ENCODE measurements at places on chromosomes 1 and 21. TPM values are rescaled to one million over a fixed set of nuclear protein-coding genes. Genes with fewer than 3 reads are reported as not detected.
A peak's percentile ranks its signal among the peaks of the same experiment; 100 is the strongest.

- DNase-seq = no peak
Measured at GRCh38 chr21:40646651-40647050, 200.3 kb downstream of the DSCAM start.

DNA sequence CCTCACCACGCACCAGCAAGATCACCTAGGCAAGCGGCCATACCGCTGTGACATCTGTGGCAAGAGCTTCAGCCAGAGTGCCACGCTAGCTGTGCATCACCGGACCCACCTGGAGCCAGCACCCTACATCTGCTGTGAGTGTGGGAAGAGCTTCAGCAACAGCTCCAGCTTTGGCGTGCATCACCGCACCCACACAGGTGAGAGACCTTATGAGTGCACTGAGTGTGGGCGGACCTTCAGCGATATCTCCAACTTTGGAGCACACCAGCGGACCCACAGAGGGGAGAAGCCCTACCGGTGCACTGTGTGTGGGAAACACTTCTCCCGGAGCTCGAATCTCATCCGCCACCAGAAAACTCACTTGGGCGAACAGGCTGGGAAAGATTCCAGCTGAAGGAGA is 5.0 kb downstream of the ZNF691 start:
- no peak for DNase-seq

- DNase-seq = no peak
Measured at GRCh38 chr1:53460666-53461322, 1.6 kb downstream of the DMRTB1 start.

LAMC1 gene
- 394 TPM for total RNA-seq

DNA sequence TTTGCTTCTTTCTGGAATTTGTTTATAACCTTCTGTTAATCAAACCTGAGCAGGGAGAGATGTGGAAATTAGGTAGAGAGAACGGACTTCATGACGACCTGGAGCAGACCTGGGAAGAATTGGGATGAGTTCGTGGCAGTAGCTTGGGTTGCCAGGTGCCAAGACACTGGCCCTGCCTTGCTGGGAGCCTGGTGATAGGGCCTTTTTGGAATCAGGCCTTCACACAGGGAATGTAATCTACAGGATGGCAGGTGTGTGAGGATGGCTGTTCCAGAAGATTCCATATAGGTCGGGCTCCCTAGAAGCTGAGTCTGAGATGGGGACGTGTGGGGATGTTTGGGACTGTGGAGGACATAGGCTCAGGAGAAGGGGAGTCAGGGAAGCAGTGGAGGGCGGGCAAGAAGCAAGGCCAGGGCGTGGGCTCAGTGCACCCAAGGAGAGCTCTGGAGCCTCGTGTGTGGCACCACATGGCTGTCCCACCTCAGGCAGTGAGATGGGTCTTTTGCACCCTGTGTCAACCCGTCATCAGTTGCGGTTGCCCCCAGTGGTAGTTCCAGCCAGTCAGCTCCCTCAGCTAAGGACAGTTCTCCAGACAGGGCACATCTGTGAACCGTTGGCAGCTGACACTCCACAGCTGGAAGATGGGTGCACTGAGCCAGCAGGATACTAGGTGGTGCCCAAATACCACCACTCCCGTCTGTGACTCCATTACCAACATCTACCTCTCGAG is 395.9 kb downstream of the MATN1 start:
- no peak for DNase-seq

DNA sequence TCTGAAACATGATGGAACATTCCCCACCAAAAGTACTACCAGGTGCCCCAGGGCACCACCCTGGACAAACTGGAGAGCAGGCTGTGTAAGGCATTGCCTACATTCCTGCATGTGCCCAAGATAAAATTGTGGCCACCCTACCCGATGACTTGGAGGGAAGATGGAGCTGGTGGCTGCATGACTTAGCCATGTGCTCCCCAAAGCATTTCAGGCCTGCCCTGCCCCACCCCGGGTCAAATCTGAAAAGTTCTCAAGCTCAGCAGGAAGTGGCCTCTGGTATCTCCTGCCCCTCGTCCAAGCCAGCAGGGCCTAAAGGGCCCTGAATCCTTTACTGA is 8.5 kb downstream of the CD2 start:
- no peak for DNase-seq

DNA sequence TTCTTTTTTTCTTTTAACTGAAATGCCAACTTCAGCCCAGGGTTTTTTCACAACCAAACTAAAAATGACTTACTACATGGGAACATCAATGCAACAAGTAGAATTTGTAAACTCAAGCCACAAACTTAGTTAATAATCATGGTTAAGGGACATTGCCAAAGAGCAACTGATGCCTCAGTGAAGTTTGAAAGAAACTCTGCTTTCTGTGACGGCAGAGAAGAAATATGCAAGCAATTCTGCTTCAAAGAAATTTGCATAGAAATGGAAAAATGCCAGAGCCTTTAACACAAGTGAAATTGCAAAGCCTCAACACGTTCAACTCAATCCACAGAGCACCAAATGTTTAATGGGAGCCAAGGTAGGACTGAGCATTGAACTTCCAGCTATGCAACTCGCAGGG is 5.0 kb upstream of the CHD5 start:
- peak; percentile 82 for DNase-seq

ZBTB8A gene
- total RNA-seq = 6.1 TPM

- no peak for DNase-seq
Measured at GRCh38 chr21:40313260-40313659, 446.0 kb downstream of the PCP4 start.

- DNase-seq = no peak
Measured at GRCh38 chr1:17700945-17701810, 54.0 kb upstream of the ACTL8 start.

GRCh38 chr1:115137191-115137590 is 47.9 kb upstream of the TSPAN2 start:
- no peak for DNase-seq

DNA sequence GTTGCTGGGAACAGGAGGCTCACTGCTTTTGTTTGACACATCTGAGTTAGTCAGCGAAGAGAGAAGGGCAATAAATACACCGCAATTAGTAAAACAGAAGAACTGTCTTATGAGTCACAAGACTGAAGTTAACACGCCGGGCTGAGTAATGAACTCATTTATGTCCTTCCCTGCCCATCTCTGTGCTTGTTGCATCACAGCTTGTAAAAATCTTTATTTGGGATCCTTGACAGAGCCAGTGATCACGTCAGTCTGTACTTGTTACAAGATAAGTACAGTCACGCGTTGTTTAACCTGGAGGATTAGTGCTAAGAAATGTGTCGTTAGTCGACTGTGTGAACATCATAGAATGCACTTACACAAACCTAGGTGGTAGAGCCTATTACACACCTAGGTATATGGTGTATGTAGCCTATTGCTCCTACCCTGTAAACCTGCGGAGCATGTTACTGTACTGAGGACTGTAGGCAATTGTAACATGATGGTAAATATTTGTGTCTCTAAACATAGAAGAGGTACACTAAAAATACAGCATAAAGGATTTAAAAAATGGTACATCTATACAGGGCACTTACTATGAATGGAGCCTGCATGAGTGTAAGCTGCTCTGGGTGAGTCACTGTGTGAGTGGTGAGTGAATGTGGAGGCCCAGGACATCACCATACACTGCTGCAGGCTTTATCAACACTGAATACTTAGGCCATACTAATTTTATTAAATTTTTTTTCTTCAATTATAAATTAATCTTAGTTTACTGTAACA is 272.2 kb downstream of the TNR start:
- no peak for DNase-seq

DNA sequence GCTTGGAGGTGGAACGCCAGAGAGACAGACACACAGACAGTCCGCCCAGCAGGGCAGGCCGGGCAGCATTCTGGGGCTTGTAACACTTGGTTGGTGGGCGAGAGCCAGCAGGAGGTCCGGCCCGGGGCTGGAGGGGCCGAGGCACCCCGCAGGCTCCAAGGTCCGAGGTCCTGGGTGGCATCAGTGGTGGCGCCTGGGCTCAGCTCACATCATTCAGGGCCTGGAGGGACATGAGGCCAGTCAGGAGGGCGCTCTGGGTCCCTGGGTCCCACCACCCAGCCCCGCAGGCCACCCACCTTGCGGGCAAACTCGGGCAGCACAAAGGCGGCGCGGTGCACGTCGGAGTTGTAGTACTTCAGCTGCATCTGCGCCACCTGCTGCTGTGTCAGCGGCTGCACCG is 5.2 kb downstream of the SRM start:
- no peak for DNase-seq

- no peak for DNase-seq
Measured at GRCh38 chr21:33977721-33978369, 62.2 kb upstream of the ATP5PO start.

DNA sequence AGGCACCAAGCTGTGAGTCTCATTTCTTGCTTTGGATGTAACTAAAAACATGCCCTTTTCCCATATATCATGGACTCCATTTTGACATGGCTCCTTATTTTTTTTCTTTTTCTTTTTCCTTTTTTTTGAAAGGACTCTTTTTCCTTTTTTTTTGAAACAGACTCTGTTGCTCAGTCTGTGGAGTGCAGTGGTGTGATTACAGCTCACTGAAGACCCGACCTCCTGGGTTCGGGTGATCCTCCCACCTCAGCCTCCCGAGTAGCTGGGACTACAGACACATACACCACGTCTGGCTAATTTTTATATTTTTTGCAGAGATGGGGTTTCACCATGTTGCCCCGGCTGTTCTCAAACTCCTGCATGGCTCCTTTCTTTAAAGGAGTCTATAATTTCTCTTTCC is 10.4 kb upstream of the SYCP1 start:
- no peak for DNase-seq

GRCh38 chr21:27033471-27033870 is 66.6 kb upstream of the ADAMTS5 start:
- no peak for DNase-seq

GRCh38 chr1:225545649-225546048 is 107.3 kb downstream of the ENAH start:
- no peak for DNase-seq

- DNase-seq = no peak
Measured at GRCh38 chr1:230070321-230071208, 3.5 kb downstream of the GALNT2 start.

USH2A gene
- under 0.01 TPM for total RNA-seq

- DNase-seq = no peak
Measured at GRCh38 chr1:243416495-243416894, 160.7 kb downstream of the SDCCAG8 start.

BRDT gene
- not detected for total RNA-seq

Measured in IMR-90 (cell line).